ENCODE measurements at places on chromosomes 16 and 17.

DNA sequence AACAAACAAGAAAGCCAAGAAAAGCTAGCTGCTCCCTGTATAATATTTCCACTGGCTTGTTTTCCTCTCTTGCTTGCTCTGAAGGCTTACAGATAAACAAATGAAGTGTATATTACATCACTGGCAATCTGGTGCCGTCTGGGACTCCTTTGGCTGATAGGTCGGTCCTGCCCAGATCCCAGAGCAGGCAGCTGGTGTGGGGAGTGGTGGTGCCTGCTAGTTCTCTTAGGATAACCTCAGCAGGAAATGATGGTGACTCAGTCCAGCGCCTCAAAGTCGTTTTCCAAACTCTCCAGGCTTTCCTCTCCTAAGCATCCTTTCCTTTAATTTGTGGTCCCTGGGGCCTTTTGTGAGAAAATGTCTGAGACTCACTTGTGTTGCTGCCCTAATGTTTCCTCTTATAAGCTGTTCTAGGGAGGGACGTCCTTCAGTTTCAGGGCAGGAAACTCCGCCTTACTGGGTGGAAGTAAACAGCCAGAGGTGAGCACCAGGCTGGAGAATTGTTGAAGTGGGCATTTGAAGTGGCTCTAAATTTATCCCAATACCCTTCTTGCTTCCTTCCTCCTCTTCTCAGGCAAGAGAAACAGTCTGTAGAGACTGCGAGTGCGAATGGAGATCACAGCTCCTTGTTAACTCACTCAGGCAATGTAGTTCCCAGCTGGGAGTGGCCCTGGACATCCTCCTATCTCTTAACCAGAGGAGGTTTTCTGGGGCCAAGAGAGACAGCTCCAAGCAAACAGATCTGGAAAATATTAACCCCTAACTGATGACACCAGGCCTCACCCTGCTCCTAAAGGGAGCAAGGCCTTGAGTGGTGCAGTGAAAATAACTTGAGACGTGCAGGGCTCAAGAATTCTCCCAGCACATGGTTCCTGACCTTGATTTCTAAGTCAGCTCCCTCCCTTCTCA is 34.9 kb downstream of the CD300LF start:
- DNase-seq: no peak

GRCh38 chr17:75459590-75460267 is 3.3 kb downstream of the TMEM94 start:
- peak; percentile 60 for DNase-seq

DNA sequence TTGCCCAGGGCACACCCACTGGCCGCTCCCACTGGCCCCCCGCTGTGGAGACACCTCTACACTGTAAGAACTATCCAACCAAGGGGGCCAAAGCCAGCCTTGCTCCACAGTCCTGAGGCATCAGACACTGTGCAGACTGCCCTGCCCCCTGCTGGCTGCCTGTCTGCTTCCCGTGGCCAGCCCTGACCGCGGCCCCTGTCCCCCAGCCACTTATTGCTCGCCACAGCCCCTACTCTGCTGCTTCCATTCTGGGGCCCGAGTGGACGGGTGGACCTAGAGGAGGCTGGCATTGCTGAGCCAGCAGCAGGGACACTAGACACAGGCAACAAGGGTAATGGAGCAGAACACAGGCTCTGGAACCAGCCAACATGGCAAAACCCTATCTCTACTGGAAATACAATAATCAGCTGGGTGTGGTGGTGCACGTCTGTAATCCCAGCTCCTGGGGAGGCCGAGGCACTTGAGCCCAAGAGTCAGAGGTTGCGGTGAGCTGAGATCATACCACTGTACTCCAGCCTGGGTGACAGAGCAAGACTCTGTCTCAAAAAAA is 19.7 kb upstream of the LRRC37A3 start:
- DNase-seq: peak; percentile 82

- peak; percentile 25 for DNase-seq
Measured at GRCh38 chr17:64777415-64778239, 115.5 kb upstream of the SMURF2 start.

DNA sequence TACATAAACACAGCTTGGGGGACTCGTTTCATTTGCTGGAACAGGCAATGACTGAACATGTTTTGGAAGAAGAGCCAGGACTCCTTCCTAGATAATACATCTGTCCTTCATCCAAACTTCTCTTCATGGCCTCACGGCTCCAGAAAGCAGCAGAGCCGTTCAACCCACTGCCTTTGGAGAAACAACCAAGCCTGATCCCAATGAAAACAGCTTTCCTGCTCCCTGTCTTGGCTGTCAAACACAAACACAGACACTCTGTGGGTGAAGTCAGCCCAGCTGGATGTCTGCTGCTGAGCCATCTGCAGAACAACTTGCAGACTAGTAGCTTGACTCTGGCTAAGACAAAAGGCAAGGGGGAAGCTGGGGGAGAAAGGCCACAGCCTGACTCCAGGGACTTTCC is 345.1 kb upstream of the PSMD7 start:
- DNase-seq: no peak

DNA sequence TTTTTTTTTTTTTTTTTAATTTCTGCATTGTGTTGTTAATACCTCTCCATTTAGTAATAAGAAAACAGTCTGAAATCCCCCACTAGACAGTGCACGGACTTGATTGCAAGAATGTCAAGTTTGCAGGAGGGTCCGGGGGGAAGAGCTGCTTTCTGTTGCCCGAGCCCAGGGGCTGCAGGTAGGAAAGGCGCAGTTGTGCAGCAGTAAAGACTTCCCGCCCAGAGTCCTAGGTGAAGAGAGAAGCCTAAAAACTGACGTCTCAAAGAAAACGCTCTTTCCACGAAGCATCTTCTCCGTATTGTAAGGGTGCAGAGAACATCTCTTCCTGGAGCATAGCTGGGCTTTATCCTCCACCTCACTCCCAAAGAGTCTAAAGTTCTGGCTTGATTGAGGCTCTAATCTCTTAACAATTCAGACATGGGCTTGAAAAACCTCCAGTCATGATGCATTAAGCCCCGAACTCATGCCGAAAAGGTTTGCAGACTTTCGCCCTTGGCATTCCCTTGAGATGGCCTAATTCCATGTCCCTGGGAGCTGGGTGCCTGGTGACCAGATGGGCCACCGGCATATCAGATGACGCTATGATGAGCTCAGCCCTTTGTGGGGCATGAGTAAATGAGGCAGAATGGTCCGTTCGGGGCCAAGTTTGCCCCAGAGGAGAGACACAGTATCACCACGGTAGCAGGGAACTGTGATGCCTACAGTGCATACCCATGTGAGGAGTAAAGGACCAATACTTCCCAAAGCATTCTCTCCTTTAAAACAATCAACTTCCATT is 436.2 kb upstream of the ZFHX3 start:
- no peak for DNase-seq

DNA sequence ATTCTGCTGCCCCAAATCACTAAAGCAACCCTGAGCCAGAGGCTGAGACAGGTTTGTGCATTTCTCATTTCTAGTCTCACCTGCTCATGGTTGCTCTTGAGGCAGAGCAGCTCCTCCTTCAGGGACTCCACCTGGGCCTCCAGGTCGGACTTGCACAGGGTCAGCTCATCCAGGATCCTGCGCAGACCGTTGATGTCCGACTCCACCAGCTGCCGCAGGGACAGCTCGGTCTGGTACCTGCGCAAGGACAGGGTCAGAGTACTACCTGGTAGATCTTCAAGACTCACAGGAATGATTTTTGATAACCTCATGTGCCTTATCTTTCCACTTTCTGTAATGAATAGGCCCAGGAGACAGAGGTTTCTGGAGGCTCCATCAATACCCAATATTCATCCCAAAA is 1.1 kb downstream of the KRT31 start:
- DNase-seq: no peak

DNA sequence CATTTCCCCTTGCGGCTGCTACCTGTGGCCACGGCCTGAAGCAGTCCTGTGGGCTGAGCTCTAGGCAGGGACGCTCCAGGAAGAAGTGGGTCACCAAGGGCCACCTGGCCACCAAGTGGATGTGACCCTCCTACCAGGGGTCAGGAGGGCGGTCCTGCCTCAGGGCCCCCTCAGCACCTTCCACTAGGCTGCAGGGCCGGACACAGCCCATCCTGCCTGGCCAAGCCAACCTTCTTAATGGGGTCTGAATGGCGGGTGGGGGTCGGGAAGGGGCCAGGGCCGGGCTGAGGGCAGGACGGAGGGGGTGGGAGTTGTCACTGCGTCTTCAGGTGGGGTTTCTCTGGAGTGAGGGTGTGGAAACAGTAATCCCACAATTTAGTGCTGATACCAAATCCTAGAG is 13.2 kb upstream of the MLKL start:
- no peak for DNase-seq

DNA sequence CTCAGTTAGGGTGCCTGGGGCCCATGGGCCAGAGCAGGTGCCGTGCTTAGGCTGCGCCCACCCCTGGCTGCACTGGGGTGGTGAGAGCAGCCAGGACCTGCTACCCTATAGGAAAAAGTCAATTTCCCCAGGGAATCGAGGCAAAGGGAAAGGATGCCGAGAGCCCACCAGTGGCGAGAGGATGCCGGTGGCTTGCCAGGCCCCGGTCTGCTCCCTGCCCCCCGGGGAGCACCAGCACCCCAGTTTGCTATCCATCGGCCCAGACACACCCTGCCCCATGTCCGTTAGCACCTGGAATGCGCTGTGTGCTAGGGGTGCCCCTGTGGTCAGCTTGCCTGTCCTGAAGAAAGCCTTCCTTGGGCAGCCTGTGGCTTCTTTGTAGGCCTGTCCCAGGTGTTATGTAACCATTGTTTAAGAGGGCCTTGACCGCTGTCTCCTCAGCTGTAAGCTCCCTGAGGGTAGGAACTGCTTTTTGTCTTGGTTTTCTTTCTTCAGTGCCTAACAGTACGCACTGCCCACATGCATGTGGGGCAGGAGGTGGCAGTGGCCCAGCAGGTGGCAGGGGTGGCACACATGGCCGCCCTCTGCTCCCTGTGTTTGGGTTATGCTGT is 40.8 kb downstream of the NT5M start:
- DNase-seq: no peak

DNA sequence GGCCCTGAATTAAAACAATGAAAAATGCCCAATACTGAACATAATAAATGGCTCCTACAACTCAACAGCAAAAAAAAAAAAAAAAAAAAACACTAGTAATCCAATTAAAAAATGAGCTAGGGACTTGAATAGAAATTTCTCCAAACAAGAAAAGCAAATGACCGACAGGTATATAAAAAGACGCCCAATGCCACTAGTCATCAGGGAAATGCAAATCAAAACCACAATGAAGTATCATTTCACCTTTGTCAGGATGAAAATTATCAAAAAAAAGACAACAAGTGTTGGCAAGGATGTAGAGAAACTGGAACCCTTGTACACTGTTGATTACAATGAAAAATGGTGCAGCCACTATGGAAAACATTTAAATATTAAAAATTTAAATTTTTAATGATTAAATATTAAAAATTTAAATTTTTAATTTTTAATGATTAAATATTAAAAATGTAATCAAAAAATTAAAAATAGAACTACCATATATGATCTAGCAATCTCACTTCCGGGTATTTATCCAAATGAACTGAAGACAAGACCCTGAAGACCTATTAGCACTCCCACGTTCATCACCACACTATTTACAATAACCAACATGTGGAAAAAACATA is 28.1 kb downstream of the BBS2 start:
- no peak for DNase-seq

- no peak for DNase-seq
Measured at GRCh38 chr17:17366941-17367875, 64.0 kb downstream of the NT5M start.

DNA sequence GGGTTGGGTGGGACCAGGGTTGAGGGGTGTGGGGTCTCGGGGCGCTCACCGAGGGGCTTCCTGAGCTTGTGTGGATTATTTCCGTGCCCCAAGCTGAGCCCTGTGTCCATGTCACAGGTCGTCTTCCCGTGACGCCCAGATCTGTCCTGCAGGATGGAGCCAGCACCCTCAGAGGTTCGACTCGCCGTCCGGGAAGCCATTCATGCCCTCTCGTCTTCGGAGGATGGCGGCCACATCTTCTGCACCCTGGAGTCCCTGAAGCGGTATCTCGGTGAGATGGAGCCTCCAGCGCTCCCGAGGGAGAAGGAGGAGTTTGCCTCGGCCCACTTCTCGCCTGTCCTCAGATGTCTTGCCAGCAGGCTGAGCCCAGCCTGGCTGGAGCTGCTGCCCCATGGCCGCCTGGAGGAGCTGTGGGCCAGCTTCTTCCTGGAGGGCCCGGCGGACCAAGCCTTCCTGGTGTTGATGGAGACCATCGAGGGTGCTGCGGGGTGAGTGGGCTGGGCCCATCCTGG is 1.0 kb downstream of the TELO2 start:
- peak; percentile 62 for DNase-seq

- no peak for DNase-seq
Measured at GRCh38 chr17:72710834-72711233, 381.7 kb downstream of the SLC39A11 start.

GRCh38 chr16:88857728-88858339 is 907 bp downstream of the TRAPPC2L start:
- DNase-seq: peak; percentile 93

DNA sequence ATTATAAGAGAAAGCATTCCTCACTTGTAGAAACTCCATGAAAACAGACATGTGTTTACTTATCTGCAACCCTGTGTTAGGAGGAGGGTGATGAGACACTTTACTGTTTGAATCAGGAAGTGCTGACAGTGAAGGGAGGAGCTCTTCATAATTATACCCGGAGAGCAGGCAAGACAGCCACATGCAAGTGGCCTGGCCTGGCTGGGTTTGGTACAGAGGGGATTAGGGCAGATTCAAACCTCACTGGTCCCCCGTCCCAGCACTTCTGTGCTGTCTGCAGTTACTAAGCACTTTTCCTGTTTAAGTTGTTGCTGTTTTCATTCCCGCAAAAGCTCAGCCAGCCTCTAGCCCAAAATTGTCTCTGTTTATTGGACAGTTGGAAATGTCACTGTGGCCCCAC is 78.5 kb downstream of the WWOX start:
- peak; percentile 48 for DNase-seq

GRCh38 chr17:21036361-21036881 is 6.4 kb downstream of the USP22 start:
- peak; percentile 25 for DNase-seq

DNA sequence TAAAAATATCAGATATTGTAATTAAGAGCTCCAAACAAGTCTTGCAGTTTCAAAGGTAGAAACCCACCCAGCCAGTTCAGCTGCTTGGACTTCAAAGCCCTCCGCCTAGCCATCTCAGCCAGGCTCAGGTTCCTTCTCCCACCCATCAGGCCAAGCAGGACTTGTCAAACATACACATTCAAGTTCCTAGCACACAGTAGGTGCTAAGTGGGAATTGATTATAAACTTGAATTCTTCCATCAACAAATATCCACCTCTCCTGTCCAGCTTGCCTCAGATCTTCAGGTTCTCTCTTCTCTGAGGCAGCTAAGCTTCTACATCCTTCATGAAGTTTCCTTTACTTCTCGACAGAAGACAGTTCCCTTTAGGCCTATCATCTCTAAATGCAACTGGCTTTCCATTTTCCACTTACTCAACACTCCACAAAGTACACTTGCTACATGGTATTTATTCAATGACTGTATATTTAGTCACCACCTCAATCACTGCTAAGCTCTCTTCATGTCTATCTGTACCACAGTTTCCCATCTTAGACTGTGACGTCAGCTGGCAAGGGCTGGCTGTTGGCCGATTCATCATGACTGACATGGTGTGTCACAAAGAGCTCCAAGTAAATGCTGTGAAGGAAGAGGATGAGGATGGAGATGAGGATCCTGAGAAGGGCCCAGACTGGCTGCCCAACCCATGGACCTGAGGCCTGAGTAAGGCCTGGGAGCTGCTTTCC is 13.3 kb upstream of the COG7 start:
- no peak for DNase-seq

All from hematopoietic multipotent progenitor cell treated with erythropoietin and hydrocortisone succinate and interleukin-3 and kit ligand, for 4 days (in vitro differentiated cells).